ENCODE measurements at places on chromosomes 11 and 22. TPM values are rescaled to one million over a fixed set of nuclear protein-coding genes. Genes with fewer than 3 reads are reported as not detected.

Gene PDGFB
- 4.7 TPM for total RNA-seq

Gene ADSL
- 41.0 TPM for total RNA-seq

Gene SCN4B
- total RNA-seq: 0.98 TPM

GRCh38 chr11:71458146-71459070 is 5.4 kb downstream of the NADSYN1 start:
- H3K27ac ChIP-seq: no peak overlapping the region
- H3K27me3 ChIP-seq: no peaks in the 10 kb centered on the region
- peaks cover 45% of the 10 kb centered on the region for H3K36me3 ChIP-seq
- H3K4me1 ChIP-seq: peaks cover 18% of the 10 kb centered on the region
- H3K4me3 ChIP-seq: no peak overlapping the region

DNA sequence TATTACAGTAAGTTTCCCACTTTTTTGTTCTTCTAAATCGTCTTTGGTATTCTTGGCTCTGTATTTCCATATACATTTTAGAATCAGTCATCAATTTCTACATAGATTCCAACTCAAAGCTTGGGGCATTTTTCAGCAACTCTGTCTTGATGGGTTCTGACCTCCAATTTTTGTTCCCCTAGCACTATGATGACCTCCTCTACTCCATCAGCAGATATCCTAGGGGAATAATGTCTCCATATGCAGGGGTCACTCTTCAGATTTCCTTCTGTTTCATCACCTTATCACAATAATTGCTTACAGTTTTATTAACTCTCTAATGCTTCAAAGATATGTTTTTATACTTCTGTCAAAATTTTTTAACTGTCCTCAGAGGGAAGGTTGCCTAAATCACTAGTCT is 91.3 kb upstream of the TP53AIP1 start:
- H3K4me1 ChIP-seq: no peaks in the 10 kb centered on the region
- no peaks in the 10 kb centered on the region for H3K36me3 ChIP-seq
- H3K27me3 ChIP-seq: no peaks in the 10 kb centered on the region

GRCh38 chr11:77142091-77142975 is 14.3 kb downstream of the MYO7A start:
- DNase-seq: no peak
- no peaks in the 10 kb centered on the region for H3K36me3 ChIP-seq
- peaks cover 21% of the 10 kb centered on the region for H3K4me1 ChIP-seq
- no peaks in the 10 kb centered on the region for H3K27me3 ChIP-seq

GRCh38 chr11:8110396-8110795 is 29.4 kb downstream of the TUB start:
- H3K36me3 ChIP-seq: no peaks in the 10 kb centered on the region
- no peaks in the 10 kb centered on the region for H3K27me3 ChIP-seq
- no peak overlapping the region for H3K27ac ChIP-seq
- H3K4me3 ChIP-seq: no peak overlapping the region
- DNase-seq: no peak
- no peaks in the 10 kb centered on the region for H3K4me1 ChIP-seq

DNA sequence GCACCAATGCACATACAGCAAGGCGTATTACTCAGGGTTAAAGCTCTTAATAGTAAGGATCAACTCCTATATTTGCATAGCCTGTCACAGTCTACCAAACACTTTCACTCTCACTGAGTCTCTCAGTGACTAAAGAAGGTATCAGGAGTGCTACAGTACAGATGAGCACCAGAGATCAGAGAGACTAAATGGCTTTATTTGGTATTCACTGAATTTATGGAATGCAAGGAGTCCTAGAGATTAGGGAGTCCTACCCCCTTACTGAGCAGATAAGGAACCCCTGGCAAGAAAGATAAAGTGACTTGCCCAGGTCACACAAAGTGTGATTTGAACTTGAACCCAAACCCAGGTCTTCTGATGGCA is 396.4 kb upstream of the CCDC90B start:
- H3K27ac ChIP-seq: no peak overlapping the region
- DNase-seq: no peak
- no peaks in the 10 kb centered on the region for H3K36me3 ChIP-seq
- no peaks in the 10 kb centered on the region for H3K4me1 ChIP-seq

Gene OR4A16
- total RNA-seq: not detected

- H3K4me3 ChIP-seq: peak overlapping the region; percentile 58
- no peaks in the 10 kb centered on the region for H3K27me3 ChIP-seq
- H3K27ac ChIP-seq: no peak overlapping the region
- H3K4me1 ChIP-seq: peaks cover 13% of the 10 kb centered on the region
- no peak for DNase-seq
Observed at GRCh38 chr22:17120281-17120680, 879 bp downstream of the TMEM121B start.

GRCh38 chr11:16759857-16760508 is 21.5 kb downstream of the C11orf58 start:
- DNase-seq: no peak
- H3K4me3 ChIP-seq: no peak overlapping the region
- H3K27me3 ChIP-seq: no peaks in the 10 kb centered on the region
- H3K27ac ChIP-seq: no peak overlapping the region
- H3K4me1 ChIP-seq: no peaks in the 10 kb centered on the region

Gene LMO2
- 26.5 TPM for total RNA-seq

Gene HPS4
- 36.1 TPM for total RNA-seq

DNA sequence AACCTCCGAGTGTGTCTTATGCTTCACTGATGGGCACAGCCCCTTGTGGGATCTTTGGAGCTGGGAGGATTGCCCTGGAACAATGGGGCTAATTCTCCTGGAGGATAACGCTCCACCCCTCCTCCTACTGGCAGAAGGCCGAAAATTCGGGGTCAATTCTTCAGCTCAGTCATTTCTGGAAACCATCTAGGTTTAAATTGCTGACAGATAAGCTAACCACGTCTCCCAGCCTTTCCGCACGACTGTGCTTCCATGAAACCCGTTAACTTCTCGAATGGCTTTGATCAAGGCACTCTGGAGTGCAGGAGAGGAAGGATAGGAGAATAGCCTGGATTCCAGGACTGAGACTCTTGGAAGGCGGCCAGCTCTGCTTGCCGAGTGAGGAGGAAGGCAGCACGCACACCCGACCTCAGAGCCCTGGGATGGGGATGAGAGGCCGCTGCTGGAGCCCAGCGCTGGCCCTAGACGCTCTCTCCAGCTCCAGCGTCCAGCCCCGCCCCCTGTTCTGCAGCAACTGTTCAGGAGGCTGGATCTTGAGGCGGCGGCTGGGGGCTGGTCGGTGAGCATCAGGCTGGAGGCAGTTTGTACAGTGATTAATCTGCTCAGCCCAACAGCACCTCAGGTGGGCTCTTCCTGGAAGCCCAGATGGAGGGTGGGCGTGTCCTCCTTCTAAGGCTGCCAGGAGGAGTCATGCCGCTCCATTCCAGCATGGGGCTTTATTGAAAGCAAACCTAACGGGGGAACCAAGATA is 176.7 kb upstream of the NCAM1 start:
- H3K27me3 ChIP-seq: no peaks in the 10 kb centered on the region
- no peaks in the 10 kb centered on the region for H3K36me3 ChIP-seq
- peak overlapping the region; percentile 4 for H3K4me3 ChIP-seq
- peaks cover 12% of the 10 kb centered on the region for H3K4me1 ChIP-seq

Gene CHRDL2
- total RNA-seq: 3.7 TPM

Gene KRTAP5-10
- not detected for total RNA-seq

DNA sequence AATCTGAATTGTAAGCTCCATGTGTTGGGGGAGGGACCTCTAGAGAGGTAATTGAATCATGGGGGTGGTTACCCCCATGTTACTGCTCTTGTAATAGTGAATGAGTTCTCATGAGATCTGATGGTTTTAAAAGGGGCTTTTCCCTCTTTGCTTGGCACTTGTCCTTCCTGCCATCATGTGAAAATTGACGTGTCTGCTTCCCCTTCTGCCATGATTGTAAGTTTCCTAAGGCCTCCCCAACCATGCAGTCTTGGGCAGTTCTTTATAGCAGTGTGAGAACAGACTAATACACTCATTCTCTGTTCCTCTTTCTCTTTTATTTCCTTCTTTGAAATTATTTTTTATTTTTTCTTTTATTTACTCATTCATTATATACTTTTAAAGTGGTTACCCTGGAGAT is 239.4 kb downstream of the CSNK2A3 start:
- no peak overlapping the region for H3K27ac ChIP-seq
- no peaks in the 10 kb centered on the region for H3K27me3 ChIP-seq
- H3K4me1 ChIP-seq: no peaks in the 10 kb centered on the region
- no peaks in the 10 kb centered on the region for H3K36me3 ChIP-seq
- H3K4me3 ChIP-seq: no peak overlapping the region
- DNase-seq: no peak

Gene SLC25A45
- 2.2 TPM for total RNA-seq

Gene LSP1
- total RNA-seq: 32.7 TPM

- no peaks in the 10 kb centered on the region for H3K36me3 ChIP-seq
- H3K4me1 ChIP-seq: no peaks in the 10 kb centered on the region
- no peak for DNase-seq
- H3K27ac ChIP-seq: no peak overlapping the region
Observed at GRCh38 chr11:113435190-113435968, 39.8 kb downstream of the DRD2 start.

DNA sequence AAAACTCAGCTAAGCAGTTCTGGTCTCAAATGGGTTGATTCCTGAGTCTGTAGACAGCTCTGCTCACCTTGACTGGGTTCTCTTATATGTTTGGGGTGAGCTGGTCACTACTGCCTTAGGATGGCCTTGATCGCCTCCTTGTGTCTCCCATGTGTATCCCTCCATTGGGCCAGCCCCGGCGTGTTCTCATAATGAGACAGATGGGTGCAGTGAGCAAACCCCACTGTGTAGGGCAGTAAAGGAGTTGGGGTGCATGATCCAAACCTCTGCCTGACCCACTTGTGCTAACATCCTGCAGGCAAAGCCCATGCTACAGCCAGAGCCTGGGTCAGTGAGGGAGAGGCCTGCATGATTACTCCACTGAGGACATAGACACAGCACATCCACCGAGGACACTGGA is 657.6 kb downstream of the BRD1 start:
- H3K4me1 ChIP-seq: no peaks in the 10 kb centered on the region
- no peak for DNase-seq
- H3K27me3 ChIP-seq: no peaks in the 10 kb centered on the region
- no peaks in the 10 kb centered on the region for H3K36me3 ChIP-seq
- H3K4me3 ChIP-seq: no peak overlapping the region

Gene SERPIND1
- total RNA-seq: not detected

Gene APLNR
- 2.9 TPM for total RNA-seq

- peak overlapping the region; percentile 82 for H3K27ac ChIP-seq
- H3K4me1 ChIP-seq: peaks cover 12% of the 10 kb centered on the region
- H3K4me3 ChIP-seq: no peak overlapping the region
- DNase-seq: no peak
- H3K36me3 ChIP-seq: no peaks in the 10 kb centered on the region
Observed at GRCh38 chr22:50115693-50116092, 25.9 kb downstream of the MOV10L1 start.

All from vagina (tissue), 2 donors.